ENCODE measurements at places on chromosomes 12 and 14. TPM values are rescaled to one million over a fixed set of nuclear protein-coding genes. Genes with fewer than 3 reads are reported as not detected.

Gene POP5
- polyA plus RNA-seq: 150 TPM

Gene IQSEC3
- 30.1 TPM for polyA plus RNA-seq

Gene LEMD3
- polyA plus RNA-seq: 22.1 TPM

Gene NXPH4
- not detected for polyA plus RNA-seq

Gene KRT86
- polyA plus RNA-seq: 0.19 TPM

Gene DYNC1H1
- polyA plus RNA-seq: 153 TPM

Gene CCNT1
- 17.9 TPM for polyA plus RNA-seq

Gene LMO3
- 71.5 TPM for polyA plus RNA-seq

Gene CLEC2D
- 4.9 TPM for polyA plus RNA-seq

Gene SERPINA12
- polyA plus RNA-seq: not detected

Gene SEC23A
- polyA plus RNA-seq: 65.2 TPM

Gene A2ML1
- polyA plus RNA-seq: 0.07 TPM

Gene SLC4A8
- 41.2 TPM for polyA plus RNA-seq

Gene NPAS3
- polyA plus RNA-seq: 15.9 TPM

Gene NKX2-1
- not detected for polyA plus RNA-seq

Gene DDN
- polyA plus RNA-seq: 1.3 TPM

Gene KRT72
- polyA plus RNA-seq: 2.1 TPM

Gene CLECL1
- not detected for polyA plus RNA-seq

Gene TMPRSS12
- polyA plus RNA-seq: not detected

Gene SERPINA9
- polyA plus RNA-seq: not detected

Gene RNFT2
- polyA plus RNA-seq: 16.2 TPM

Gene USP44
- 2.6 TPM for polyA plus RNA-seq

Gene FGD4
- 37.9 TPM for polyA plus RNA-seq

Gene NRL
- not detected for polyA plus RNA-seq

Gene MFAP5
- not detected for polyA plus RNA-seq

Gene MYH6
- not detected for polyA plus RNA-seq

Gene PPP4R4
- polyA plus RNA-seq: 101 TPM

Measured in Purkinje cell (primary cell).